Mammary epithelial cell (primary cell): ENCODE measurements at places on chromosomes 12 and 14. TPM values are rescaled to one million over a fixed set of nuclear protein-coding genes. Genes with fewer than 3 reads are reported as not detected.

DNA sequence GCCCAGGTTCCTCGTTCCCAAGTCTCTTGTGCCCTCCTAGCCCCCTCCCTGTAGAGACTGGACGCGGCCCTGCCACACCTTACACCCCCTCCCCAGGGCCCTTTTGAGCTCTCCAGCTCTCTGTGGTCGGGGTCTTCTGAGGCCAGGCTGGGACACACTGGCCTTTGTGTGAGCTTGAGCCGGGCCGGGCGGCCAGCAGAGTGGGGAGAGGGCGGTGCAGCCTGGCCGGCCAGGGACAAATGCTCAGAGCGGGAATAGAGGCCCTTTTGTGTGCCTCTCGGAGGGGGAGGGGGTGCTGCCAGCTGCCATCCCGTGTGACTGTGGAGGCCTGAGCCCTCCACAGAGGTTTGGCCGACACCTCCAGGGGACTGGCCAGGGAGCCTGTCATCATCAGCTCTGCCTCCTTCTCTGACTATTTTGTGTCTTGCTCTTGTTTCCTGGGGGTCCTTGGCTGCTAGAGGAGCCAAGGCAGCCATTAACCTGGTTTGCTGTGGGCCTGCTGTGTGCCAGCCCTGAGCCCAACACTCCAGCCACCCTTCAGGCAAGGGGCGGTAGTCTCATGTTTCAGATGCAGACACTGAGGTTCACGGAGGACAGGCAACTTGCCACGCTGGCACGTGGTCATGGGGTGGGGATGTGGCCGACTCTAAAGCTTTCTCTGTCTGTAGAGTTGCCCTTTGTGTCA, 13.6 kb downstream of the FAM222A start:
- DNase-seq = no peak

DNA sequence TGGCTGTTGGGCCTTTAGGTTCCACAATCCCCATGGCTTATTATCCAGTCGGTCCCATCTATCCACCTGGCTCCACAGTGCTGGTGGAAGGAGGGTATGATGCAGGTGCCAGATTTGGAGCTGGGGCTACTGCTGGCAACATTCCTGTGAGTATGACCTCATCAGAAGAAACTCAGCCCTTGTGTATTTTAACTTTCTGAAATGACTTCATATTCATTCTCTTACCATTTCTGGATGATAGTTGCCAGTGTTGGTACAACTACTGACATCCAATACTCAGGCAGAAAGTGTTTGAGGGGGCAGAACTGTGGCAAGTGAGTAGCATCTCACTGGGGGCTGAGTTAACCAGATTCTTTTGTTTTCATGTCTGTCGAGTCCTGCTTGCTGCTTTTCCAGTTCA, 2.3 kb downstream of the DAZAP2 start:
- DNase-seq = peak; percentile 31

The SCNN1A gene
- 174 TPM for polyA plus RNA-seq

DNA sequence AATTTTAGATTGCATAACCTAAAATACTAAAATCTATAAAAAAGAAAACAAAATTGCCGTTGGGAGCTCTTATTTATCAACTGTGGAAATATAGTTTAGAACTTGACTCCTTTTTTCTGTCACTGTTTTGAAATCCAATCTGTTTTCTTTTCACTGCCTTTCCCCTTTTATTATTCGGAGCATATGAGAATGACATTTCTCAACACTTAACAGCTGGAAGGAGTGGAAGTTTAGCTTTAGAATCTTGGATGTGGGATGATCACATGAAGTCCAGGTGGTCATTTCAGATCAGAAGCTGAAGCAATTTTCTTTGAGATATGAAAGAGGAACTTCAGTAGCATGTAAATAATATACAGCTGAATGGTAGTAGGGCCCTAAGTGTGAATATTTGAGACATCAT, 16.7 kb downstream of the TRHDE start:
- DNase-seq = no peak

The IGF1 gene
- polyA plus RNA-seq = not detected

DNA sequence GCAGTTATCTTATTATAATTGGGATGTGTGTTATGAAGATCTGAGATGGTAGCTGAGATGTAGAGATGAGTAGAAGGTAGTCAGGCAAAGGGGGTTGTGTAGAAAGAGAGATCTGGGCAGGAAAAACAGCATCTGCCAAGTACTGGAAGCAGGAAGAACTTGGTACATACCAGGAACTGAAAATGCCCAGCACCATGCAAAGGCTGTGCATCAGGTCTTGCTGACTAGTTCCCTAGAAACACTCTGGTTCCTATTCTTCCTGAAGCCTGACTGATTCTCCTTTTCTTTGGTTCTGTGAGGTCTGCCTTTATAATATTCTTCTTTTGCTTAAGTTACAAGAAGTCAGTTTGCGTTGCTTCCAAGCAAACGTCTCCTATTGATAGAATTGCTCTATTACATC, 6.7 kb upstream of the NFATC4 start:
- DNase-seq = no peak

- DNase-seq = no peak
Measured at GRCh38 chr14:99181241-99181640, 90.8 kb downstream of the BCL11B start.

DNA sequence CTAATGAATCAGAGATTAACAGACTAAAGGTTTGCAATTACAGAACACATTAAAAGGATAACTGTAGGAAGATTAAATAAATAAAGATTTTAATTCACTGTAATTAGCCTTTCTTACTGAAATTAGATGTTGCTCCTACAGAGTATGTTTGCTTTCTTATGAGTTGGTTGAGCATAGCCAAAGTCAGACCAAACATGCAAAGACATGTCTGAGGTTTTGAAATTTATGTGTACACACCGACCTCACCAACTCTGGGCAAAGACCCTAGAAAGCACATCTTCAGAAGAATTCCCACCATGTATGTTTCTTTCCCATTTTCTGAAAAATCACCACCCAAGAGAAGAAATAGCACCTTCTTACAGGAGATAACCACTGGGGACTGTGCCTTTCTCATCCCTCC, 159.2 kb downstream of the PAX9 start:
- peak; percentile 39 for DNase-seq

DNA sequence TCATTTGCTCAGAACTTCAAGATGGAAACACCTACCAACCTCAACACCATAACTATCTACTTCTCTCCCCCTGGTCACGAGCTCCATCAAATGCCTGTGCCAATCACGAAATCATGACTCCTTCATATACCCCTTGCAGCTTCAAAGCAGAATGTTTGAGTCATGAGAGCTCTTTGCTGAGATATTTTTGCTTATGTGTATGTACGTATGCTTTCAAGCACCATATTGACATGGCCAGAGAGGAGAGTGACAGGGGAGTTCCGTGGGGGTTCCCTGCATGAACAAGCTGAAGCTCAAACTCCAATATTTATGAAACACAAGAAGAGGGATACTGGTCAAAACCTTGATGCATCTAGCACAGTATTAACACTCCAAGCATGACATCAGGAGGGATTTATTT, 374.4 kb downstream of the DPF3 start:
- DNase-seq = no peak

The MAPK1IP1L gene
- 134 TPM for polyA plus RNA-seq
